ENCODE measurements at places on chromosomes 6 and 20. TPM values are rescaled to one million over a fixed set of nuclear protein-coding genes. Genes with fewer than 3 reads are reported as not detected.

The TPBG gene
- total RNA-seq: 9.8 TPM

The MACROD2 gene
- not detected for total RNA-seq

The ARMC2 gene
- 3.1 TPM for total RNA-seq

The TPD52L1 gene
- 77.1 TPM for total RNA-seq

The KCNK5 gene
- 15.8 TPM for total RNA-seq

The SLC35D3 gene
- total RNA-seq: not detected

The SOX4 gene
- 10.3 TPM for total RNA-seq

The PPP1R11 gene
- total RNA-seq: 15.8 TPM

The ASIP gene
- not detected for total RNA-seq

The GPR31 gene
- total RNA-seq: not detected

The MUCL3 gene
- 168 TPM for total RNA-seq

The CYP21A2 gene
- not detected for total RNA-seq

The OR2H1 gene
- total RNA-seq: not detected

The NKX2-4 gene
- total RNA-seq: not detected
